Stimulated activated CD4-positive, alpha-beta T cell treated with anti-CD3 and anti-CD28 coated beads, Interleukin-15, amount 100 ng/mL, for 24 hours (primary cell): ENCODE measurements at places on chromosomes 5 and 9.
A peak's percentile ranks its signal among the peaks of the same experiment; 100 is the strongest.

DNA sequence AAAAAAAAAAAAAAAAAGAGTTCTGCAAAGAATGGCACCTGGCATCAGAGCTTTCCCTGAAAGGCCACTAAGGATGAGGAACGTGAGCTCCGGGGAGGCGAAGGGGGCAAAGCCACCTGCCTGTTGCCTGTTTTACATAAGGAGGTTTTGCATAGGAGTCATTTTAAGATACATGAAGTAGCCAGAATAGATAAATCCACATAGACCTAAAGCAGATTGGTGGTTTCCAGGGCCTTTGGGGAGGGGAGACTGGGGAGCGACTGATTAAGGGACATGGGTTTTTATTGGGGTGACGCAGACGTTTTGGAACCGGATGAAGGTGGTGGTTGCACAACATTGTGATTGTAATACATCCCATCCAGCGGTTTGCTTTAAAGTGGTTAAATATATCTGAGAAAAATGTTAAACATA, 7.1 kb downstream of the NEK6 start:
- DNase-seq, result no peak

DNA sequence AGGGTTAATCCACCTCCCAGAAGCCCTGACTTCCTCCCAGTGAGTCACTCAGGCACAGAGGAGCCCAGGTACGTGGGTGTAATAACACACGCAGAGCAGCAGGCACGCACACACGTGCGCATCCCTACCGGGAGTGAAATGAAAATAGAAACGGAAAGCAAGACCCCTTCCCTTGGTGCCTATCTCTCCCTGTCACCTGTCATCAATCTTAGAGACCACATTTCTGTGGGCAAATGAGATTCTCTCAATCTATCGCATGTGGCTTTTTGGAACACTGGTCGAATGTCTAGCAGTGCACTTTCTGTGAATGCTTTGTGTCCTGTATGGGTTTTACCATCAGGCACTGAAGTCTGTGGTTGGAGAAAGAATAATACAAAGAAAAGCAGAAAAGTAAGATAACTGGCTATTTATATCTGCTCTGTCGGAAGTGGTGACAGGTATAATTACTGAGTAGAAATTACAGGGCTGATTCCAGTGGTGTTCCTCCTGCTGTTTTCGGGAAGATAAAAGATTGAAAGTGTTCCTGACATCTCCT, 137.7 kb upstream of the GRIA1 start:
- peak; percentile 42 for DNase-seq

GRCh38 chr9:130627896-130628792, 36.2 kb upstream of the PRDM12 start:
- no peak for DNase-seq

DNA sequence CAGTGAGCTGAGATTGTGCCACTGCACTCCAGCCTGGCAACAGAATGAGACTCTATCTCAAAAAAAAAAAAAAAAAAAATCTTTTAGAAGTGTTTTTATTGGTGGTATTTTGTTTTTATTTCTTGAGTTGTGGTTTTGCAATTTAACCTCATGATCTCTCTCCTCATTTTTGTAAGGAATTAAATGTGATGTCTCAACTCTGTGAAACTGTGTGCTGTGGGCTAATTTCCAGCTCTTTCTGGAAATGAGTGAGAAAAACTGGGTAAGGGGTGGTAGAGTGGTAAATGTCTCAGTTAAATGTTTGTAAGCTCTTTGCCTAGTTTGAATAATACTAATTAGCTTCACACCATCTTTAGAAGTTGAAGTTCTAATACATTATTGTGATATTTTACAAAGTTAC, 29.0 kb downstream of the ACO1 start:
- no peak for DNase-seq

GRCh38 chr5:124644138-124644537, 102.3 kb downstream of the ZNF608 start:
- no peak for DNase-seq

- no peak for DNase-seq
Measured at GRCh38 chr5:178420354-178420781, 169.8 kb downstream of the COL23A1 start.

DNA sequence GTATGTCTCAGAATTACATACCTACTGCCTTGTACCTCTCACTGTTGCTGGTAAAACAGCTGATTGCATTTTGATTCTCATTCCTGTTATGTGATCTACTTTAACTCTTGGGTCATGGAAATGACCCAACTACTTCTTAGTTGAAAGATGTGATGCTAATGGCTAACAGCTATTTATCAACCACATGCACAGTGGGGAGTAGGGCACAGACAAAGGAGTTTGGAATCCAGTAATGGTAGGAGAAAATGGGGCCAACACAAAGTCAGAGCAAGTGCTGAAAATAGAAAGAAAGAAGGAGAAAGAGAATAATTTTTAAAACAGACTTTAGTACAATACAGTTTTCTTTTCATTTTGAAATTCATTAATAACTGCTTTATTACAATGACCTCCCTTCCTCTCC, 241.0 kb downstream of the PTPRD start:
- DNase-seq, result no peak

GRCh38 chr5:144328980-144329379, 158.3 kb downstream of the KCTD16 start:
- DNase-seq, result no peak

GRCh38 chr5:132566657-132567056, 9.9 kb downstream of the RAD50 start:
- DNase-seq, result no peak

- DNase-seq, result no peak
Measured at GRCh38 chr5:77946381-77947040, 170.4 kb upstream of the TBCA start.

DNA sequence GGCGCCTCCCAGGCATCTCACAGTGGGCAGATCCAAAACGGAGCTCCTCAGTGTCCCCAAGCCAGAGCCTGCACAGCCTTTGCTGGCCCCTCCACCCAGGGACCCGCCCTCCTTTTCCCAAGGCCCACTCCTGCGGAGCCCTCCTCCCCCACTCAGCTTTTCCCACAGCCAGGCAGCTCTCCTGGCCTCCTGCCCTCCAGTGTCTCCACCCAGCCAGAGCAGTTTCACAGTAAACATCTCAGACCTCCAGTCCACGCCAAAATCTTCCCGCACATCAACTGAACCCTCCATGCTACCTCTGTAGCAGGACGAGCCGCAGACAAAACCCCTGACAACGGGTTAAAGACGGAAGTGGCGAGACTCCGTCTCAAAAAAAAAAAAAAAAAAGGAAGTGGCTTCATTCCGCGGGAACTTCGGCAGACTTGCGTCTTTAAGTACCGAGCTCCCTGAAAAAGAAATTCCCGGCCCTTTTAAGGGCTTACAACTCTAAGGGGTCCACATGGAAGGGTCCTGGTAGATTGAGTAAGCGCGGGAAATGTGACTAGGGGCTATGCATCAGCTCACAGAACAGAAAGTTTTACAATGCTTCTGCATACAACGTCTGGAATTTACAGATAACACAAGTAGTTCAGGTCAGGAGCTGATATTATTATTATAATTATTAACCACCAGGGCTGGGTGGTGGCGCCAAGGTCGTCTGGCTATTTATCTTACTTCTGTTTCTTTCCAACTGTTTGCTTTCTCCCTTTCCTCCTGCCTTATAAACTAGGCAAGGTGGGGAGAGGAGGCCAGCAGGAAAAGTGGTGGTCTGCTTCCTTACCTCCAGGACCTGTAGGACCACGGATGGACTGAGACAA, 11.4 kb upstream of the GRIN1 start:
- DNase-seq, result peak; percentile 56

GRCh38 chr5:110963495-110963894, 108.0 kb upstream of the TSLP start:
- DNase-seq, result no peak
